ENCODE measurements at places on chromosomes 16 and 17.

DNA sequence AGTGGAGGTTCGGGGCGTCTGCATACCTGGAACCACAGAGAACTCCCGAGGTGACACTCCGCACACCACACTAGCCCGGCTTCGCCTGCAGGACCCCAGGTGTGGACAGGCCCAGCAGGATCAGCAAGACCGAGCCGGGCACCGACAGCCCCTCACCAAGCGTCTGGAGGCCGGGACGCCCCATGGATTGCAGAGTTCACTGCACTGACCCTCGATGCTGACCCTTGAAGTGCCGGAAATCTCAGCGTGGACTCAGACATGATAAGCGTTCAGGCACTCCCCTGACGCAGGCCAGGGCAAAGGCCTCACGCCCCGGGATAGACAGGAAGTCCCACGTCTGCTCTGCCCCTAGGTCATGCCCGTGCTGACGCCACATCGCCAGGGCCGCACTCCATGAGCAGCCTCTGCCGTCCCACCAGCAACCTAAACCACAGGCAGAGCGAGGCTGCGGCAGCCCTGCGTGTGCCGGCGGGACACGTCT is 26.0 kb downstream of the ACSF3 start:
- DNase-seq: no peak

DNA sequence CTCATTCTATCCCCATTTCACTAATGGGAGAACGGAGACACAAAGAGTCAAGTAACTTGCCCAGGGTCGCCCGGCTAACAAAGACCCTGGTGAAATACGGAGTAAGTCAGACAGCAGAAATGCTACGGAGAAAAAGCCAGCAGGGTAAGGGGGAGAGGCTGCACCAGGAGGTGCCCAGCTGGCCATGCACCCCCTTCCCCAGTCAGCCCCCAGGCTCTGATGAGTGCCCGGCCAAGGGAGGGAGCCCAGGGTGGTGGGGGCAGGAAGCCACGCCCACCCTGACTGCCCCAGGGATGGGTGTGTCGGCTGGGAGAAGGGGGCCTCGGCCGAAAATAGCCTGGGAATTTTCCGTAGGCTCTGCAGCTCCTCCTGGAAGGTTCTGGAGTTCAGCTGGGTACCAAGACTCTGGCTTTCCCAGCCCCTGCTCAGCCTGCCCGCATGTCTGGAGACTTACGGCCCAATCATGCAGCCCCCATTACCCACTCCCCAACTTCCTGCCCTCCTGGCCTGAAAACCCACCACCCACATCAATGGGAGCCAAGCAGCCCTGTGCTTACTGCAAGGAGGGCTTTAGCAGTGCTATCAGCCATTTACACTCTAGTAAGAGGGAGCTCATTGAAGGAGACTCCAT is 4.2 kb downstream of the CARHSP1 start:
- no peak for DNase-seq

- DNase-seq: no peak
These were observed 25.8 kb upstream of the ABCC3 start for GRCh38 chr17:50608700-50609379.

DNA sequence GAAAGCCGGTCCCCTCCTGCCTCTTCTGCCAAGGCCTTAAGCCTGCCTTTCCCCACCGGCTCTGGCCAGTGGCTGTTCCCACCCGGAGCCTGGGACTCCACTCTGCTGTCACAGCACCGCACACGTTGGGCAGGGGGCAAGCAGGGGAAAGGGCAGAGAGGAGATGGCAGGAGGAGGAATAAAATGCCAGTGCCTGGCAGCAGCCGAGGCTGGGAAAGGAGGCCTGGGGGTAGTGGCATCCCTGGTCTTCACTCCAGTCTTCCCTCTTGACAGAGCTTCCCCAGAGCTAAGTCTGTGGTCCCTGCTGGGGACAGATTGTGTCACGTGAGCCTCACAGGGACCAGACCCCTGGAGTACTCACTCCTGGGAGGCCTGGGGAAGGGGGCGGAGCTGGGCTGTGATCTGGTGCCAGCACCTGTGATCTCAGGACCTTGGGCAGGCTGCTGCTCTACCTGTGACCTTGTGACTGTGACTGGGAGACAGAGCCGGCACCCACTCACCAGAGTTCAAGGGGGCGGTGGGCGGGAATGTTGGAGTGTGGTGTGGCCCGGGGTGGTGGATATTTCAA is 97.2 kb upstream of the GSE1 start:
- DNase-seq: no peak

- DNase-seq: no peak
These were observed 13.7 kb downstream of the CORO6 start for GRCh38 chr17:29608986-29609385.

GRCh38 chr17:50283714-50284113 is 9.4 kb downstream of the TMEM92 start:
- DNase-seq: no peak

- no peak for DNase-seq
These were observed 963 bp upstream of the APRT start for GRCh38 chr16:88812513-88813268.

GRCh38 chr17:10136258-10136981 is 62.0 kb downstream of the GAS7 start:
- DNase-seq: no peak

DNA sequence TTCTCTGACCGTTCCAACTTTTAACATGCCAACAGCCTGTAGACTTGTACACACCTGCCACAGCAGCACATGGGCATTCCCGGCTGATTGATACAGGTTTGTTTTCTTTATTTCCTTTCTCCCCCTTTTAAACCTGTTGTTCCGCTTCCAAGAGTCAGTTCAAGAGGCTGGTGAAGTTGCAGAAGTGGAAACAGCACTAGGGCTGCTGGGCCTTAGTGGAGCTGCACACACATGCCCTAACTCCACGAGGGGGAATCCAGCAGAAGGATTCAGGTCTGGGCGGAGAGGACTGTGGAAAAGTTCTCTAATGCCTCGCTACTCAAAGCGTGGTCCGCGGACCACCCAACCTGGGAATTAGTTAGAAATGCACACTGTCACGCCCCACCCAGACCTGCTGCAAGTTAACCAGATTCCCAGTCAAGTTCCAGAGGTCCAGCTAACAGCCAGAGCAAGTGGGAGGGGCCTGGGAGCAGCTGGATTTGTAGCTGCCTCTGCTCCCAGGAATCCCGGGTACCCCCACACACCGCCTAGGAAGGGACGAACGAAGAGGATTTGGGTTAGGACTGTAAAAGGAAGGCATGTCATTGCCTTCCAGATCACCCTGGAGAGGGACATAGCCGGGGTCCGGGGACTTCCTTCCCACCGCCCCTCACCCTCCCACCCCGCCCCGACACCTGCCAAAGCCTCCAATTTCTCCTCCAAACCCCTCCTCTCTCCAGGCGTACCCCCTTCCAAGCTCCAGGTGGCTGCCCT is 542 bp downstream of the SLC39A11 start:
- DNase-seq: no peak

DNA sequence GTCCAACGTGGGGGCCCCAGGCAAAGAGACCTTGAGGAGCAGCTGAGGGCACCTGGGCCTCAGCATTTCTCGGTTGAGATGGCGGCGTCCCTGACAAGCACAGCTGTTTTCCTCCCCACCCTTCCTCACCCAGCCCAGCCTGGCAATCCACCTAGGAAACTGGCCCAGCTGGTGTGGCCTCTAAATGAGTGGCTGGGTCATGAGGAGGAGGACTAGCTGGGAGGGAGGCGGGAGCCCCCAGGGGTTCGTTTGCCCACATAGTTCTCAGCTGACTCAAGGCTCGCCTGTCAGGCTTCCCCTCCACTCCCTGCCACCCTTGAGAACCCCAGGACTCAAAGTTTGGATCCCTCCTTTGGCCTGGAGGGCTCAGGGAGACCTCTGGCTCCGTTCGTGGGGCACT is 5.9 kb downstream of the RNF222 start:
- DNase-seq: no peak

DNA sequence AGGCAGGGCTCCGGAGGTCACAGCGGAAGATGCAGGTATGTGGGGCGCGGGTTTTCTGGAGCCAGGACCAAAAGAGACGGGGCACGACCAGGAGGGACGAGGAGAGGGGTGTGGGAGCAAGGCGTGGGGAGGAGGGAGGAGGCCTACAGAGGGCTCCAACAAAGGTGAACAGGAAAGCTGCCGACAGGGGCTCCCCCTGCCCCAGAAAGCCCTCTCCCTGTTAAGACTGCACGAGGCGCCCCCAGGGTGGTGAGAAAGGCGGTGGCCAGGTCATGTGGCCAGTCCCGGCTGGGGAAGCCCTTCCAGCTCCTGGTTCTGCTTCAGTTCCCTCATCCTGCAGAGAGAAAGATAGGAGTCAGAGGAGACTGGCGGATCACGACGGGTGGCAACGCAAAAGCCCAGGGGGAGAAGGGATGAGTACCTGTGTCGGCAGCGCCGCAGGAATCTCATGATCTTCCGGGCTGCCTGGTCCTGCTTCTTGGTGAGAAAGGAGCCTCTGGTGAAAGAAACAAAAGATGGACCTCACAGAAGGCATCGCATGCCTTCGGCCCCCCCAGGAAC is 949 bp upstream of the SPAG7 start:
- no peak for DNase-seq

DNA sequence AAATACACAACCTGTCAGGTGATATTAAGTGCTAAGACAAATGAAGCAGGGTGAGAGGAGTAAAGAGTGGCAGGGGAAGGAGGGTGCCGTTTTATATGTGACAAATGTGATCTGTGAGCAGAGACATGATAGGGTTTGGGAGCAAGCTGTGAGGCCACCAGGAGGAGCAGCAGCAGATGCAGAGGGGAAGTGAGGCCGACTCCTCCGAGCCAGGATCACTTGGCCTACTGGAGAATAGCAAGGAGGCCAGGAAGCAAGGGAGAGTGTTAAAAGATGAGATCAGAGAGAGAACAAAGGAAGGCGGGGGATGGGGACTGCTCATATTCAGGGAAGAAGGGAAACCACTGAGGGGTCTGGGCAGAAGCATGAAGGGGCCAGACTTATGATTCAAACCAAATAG is 129.4 kb downstream of the TANGO6 start:
- no peak for DNase-seq

GRCh38 chr16:73062743-73063733 is 15.1 kb upstream of the ZFHX3 start:
- DNase-seq: no peak

GRCh38 chr16:27486760-27487159 is 63.0 kb downstream of the GTF3C1 start:
- no peak for DNase-seq

DNA sequence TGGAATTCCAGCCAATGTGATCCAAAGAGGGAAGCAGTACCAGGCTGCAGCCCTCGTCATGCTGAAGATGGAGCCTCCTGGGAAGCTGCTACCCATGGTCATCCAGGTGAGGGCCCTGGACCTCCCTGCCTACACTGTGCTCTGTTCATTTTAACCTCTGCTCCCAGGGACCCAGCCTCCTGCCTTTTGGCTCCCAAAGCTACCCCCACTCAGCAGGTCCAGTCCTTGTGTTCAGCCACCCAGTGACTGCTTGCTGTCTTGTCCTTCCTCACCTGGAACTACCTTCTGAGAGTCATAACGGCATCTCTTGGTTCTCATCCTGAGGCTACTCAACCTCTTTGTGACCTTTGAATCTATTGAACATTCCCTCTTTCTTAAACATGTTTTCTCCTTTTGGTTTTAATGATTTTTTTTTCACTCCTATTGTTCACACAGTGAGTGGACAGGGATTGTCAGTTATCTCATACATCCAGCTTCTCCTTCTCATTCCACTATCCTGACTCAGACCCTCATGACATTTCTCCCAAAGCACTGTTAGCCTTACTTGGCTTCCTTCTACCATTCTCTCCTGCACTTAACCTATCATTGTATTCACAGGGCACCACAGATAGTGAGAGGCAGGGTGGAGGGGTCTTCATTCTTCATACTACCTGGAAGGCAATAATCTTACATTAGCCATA is 53.3 kb downstream of the GOSR1 start:
- DNase-seq: no peak

GRCh38 chr17:17681744-17682292 is 560 bp downstream of the RAI1 start:
- no peak for DNase-seq

GRCh38 chr16:82156761-82157533 is 13.1 kb downstream of the MPHOSPH6 start:
- no peak for DNase-seq

DNA sequence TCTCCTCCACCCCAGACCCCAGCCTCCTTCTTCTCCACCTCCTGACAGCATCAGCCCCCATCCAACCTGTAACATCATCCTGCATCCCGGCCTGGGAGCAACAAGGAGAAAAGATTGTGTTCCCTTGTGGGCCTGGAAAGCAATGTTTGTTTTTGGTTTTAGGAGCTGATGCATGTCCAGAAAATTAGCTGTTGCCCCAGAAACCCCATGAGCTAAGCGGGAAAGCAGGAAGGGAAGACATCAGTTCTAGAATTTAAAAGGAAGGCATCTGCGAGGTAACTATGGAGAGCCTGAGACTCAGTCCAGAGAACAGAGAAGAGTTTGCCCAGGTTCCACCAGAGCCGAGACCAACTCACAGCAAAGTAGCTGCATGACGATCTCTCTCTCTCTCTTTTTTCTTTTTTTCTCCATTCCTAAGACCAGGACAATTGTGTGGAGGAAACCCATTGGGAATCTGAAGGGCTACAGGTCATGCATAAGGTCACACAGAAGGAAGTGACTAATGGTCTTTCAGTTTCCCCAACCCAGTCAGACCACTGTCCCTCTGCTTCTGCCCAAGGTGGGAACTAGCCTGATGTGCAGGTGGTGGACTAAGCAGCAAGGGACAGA is 124.4 kb downstream of the SLC39A11 start:
- DNase-seq: no peak

DNA sequence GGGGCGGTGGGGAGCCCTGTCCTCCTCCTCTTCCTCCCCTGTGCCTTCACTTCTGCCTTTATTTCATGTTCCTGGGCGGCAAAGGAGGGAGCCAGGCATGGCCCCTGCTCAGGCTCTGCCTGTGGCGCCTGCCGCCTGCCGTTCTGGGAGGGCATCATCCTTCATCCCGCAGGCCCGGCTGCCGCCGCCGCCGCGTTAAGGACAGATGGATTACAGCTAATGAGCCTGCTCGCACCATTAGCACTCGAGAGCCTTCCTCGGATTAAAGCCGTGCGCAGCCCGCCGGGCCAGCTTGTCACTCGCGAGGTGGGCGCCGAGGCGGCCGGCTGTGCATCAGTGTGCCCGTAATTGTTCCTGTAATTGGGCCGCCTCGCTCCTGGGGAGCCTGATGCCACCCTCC is 127.7 kb upstream of the GSE1 start:
- DNase-seq: no peak

DNA sequence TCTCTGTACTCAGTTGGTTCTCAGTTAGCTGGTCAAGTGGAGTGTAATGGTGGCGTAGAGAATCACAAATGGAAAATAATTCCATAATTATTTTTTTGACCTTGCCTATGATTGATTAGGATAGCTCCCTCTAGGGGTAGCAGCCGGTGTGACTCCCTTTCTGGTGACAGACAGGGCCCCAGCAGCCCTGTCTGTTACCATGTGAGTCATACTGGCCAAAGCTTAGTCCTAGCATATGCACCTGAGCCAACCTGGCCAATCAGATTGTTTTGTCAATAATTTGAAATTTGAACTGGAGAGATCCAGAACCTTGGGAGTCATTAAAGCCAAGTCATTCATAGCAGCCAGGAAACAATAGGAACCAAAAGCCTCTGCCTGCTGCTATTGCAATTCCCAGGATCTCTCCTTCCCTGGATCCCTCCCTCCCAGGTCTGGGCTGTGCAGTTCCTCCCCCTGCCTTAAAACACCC is 5.6 kb downstream of the PNPO start:
- DNase-seq: peak; percentile 67
